ENCODE measurements at places on chromosomes 4 and X.

DNA sequence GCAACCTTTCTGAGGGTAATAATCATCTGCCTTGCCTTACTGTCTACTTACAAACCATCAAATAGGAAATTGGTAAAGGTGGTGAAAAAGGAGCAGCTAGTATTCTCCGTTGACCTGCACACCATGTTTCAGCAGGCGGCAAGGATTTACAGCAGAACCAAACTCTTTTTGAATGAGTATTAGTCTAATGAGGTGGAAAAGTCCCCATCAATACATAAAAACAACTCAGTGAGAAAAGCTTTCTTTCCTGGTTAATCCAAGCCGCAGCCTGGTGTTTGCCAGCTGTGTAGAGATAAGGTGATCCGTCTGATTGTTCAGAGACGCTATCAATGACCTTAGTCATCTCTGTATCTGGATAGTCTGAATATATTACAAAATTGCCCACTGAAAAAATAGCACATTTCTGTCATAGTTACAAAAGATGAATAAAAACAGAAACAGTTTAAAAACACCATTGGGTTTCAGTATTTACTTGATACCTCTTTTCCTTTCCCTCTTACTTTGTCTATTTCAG is 110.4 kb upstream of the TBC1D9 start:
- DNase-seq, result peak; percentile 44

DNA sequence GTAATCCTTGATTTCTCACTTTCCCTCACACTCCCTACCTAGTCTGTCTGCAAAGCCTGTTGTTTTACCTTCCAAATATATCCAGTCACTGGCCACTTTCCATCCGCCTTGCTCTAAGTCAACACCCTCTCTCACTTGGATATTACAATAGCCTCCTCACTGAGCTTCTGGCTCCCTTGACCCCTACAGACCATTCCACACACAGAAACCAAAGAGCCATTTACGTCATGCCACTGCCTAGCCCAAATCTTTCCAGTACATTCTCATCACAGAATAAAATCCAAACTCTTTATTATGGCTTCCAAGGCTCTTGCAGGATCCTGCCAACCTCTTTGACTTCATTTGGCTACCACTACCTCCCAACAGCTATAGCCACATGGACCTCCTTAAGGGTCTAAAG is 25.7 kb upstream of the ARHGEF9 start:
- no peak for DNase-seq

DNA sequence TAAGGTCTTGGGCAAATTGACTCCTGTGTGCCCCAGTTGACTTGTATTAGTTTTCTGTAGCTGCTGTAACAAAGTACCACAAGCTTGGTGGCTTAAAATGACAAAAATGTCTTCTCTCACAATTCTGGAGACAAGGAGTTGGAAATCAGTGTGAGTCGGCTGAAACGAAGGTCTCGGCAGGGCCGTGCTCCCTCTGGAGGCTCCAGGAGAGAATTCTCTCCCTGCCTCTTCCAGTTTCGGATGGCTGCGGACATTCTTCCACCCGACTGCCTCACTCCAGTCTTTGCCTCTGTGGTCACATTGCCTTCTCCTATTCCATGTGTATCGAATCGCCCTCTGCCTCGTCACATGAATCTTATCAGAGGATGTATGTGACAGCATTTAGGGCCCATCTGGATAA is 66.0 kb upstream of the PHOX2B start:
- DNase-seq, result no peak

GRCh38 chrX:136671006-136671610 is 23.1 kb downstream of the CD40LG start:
- no peak for DNase-seq

- no peak for DNase-seq
Observed at GRCh38 chrX:133444952-133445831, 29.9 kb upstream of the GPC4 start.

Measured in neuronal stem cell (in vitro differentiated cells).